Calu3 (cell line): ENCODE measurements at places on chromosomes 7 and 10.

GRCh38 chr10:124222988-124223710 is 129.8 kb upstream of the CHST15 start:
- DNase-seq = no peak

DNA sequence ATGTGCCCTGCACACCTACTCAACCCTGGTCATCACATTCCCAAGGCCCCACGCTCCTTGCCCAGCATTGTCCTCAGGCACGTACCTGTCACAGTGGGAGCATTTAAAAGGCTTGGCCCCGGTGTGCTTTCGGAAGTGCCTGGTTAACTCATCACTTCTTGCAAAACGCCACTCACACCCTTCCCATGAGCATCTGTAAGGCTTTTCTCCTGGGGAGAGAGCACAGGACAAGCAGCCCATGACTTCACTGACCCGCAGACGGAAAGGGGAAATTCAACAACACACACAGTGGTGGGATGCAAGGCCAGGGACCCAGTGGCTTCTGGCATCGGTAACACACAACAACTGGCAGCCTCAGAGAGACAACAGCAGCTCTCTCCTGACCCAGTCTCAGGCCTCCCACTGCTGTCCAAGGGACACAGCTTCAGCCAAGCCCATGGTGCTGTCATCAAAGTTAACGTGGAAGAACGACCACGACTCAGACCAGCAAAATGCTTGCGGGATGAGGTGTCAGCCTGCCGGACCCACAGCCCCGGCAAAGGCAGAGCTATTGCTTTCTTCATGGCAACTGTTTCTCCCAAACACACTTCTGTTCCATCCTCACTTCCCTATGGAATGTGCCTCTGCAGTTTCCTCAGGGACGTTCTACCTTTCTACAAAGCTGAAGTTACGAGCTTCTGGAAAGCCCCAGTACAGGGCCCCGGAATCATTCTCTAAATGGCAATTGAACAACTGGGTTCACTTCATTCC is 4.8 kb downstream of the KLF6 start:
- DNase-seq = no peak

DNA sequence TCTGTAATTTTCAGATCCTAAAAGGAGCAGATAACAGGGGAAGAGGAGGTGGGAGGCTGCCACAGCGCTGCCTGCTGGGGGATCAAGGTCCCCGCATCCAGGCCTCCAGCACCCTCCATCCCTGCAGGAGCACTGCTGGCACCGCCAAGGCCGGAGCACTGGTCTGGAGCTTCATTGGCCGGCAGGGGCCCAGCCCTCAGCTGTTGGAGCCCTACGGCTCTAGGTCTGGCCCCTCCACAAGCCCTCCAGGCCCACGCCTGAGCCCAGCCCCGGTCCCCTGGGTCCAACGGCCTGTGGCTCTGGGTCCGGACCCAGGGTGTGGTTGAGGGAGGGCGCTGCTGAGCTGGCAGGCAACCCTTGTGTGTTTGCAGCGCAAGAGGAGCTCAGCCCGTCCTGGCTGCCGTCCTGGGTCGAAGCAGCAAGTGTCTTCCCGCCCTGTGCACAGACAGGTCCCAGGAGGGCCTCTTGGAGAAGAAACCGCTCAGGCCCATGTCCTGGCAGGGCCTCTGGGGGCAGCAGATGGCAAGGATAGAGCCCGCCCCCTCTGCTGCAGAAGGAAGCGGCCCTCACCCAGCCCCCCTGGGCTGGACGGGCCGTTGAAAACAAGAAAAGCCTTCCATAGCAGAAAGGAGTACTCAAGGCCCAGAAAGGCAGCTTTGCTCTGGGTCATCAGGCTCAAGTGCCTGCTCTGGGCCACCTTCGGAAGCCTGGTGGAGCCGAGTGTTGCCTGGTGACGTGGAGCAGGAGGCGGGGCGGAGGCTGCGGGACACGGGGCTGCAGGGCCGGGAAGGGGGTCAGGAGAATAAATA is 54.3 kb upstream of the TNRC18 start:
- DNase-seq = no peak

GRCh38 chr7:92613720-92614119 is 23.5 kb upstream of the FAM133B start:
- DNase-seq = no peak

- no peak for DNase-seq
Measured at GRCh38 chr7:146172112-146172511, 55.5 kb downstream of the CNTNAP2 start.

DNA sequence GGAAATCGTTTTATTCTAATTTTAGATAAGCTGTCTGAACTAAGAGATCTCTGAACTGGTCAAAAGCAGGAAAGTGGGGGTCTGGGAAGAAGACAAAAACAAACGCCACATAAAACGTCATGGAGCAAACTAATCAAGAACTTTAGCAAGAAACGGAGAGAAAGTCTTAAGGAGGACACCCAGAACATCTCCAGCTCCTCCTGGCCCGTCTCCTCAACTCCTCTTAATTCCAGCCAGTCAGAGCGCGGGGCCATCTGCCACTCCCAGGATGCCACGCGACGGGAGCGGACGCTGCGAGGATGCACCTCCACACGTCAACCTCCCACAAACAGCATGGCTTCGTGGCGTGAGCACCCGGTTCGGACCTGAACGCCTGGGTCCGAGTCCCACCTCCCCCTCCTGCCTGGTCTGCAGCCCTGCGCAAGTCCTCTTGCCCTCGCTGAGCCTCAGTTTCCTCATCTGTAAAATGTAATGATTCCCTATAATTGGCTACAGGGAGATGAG is 598 bp downstream of the MMS19 start:
- peak; percentile 55 for DNase-seq

- no peak for DNase-seq
Measured at GRCh38 chr7:135964791-135965190, 12.4 kb downstream of the MTPN start.

- DNase-seq = no peak
Measured at GRCh38 chr7:132738254-132738653, 162.0 kb upstream of the PLXNA4 start.

- DNase-seq = no peak
Measured at GRCh38 chr7:103149808-103150180, 895 bp upstream of the NAPEPLD start.
